ENCODE measurements at places on chromosomes 12 and 14.

DNA sequence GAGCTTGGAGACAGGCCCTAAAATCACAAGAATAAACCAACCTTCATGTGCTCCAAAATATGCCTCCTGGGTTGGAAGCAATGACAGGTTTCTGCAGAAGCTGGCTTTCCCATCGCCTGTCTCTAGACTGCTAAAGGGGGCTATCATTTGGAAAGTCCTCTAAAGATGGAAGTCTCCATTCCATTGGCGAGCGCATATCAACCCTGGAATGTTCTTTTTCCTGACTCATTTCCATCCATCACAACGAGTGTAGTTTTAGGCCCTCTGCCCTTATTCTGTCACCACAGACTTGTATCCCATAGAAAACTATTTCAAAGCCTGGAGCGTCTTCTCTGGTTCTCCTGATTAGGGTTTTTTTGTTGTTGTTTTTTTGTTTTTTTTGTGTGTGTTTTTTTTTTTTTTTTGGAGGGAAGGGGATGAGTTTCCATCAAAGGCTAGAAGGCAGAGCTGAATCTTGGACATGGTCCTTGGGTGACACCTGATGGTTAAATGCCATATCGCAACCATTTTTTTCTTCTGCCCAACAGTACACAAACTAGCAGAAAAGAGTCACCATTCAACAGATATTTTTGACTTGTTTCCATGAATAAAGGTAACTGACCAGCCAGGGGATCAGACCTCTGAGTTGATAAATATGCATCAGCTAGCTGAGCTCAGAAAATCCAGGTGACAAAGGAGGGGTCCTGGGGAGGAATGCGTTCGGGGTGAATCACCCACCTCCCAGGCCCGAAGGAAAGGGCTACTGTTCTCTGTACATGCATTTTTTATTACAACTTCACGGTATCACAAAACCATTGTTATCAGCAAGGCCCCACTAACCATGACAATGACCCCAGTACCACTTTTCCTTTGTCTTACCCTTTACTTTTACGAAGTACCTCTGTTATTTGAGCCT, 40.5 kb downstream of the KCNA5 start:
- peak; percentile 7 for DNase-seq

GRCh38 chr12:14664434-14665023, 31.9 kb downstream of the GUCY2C start:
- DNase-seq = peak; percentile 39

- no peak for DNase-seq
These were observed 56.3 kb upstream of the GTF2A1 start for GRCh38 chr14:81277096-81277495.

DNA sequence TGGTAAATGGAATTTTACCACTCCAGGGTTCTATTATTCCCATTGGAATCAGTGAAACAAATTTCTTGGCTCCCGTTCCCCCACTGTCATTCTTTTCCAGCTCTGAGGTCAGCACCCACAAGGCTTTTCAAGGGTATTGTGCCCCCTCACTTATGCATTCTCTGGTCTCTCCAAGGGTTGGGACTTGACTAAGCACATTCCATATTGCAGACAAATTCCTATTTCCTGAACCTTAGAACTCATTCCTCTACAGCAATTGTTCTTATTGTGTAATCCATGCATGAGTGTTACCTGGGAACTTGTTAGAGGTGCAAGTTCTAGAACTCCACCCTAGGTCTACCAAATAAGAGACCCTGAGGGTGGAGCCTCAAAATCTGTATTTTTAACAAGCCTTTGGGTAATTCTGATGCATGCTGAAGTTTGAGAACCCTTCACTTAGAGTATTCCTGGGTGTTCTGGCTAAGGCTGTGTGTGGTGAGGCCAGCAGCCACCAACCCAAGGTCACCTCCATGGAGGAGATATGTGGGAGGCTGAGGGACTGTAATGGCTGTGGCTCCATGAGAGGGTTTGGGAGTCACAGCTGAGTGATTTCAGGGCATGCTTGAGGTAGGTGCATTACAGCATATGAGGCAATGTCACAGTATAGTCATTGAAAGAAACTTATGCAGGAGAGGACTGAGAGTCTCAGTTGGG, 150.9 kb downstream of the TTC6 start:
- no peak for DNase-seq

GRCh38 chr12:59056966-59057365, 136.7 kb upstream of the LRIG3 start:
- DNase-seq = no peak

- DNase-seq = no peak
These were observed 33.9 kb downstream of the SLC35F4 start for GRCh38 chr14:57831981-57832380.

All from stimulated activated CD4-positive, alpha-beta T cell treated with anti-CD3 and anti-CD28 coated beads, Interleukin-4, amount 100 ng/mL, for 24 hours (primary cell).